Esophagus squamous epithelium (tissue), 5 donors: ENCODE measurements at places on chromosomes 1 and 21. TPM values are rescaled to one million over a fixed set of nuclear protein-coding genes. Genes with fewer than 3 reads are reported as not detected.

- H3K4me1 ChIP-seq: peaks cover 4% of the 10 kb centered on the region
- H3K27ac ChIP-seq: no peak overlapping the region
- H3K27me3 ChIP-seq: no peaks in the 10 kb centered on the region
- peaks cover 3% of the 10 kb centered on the region for H3K36me3 ChIP-seq
- H3K4me3 ChIP-seq: no peak overlapping the region
Observed at GRCh38 chr1:21705303-21705980, 36.3 kb upstream of the RAP1GAP start.

The VPS45 gene
- total RNA-seq: 31.7 TPM

DNA sequence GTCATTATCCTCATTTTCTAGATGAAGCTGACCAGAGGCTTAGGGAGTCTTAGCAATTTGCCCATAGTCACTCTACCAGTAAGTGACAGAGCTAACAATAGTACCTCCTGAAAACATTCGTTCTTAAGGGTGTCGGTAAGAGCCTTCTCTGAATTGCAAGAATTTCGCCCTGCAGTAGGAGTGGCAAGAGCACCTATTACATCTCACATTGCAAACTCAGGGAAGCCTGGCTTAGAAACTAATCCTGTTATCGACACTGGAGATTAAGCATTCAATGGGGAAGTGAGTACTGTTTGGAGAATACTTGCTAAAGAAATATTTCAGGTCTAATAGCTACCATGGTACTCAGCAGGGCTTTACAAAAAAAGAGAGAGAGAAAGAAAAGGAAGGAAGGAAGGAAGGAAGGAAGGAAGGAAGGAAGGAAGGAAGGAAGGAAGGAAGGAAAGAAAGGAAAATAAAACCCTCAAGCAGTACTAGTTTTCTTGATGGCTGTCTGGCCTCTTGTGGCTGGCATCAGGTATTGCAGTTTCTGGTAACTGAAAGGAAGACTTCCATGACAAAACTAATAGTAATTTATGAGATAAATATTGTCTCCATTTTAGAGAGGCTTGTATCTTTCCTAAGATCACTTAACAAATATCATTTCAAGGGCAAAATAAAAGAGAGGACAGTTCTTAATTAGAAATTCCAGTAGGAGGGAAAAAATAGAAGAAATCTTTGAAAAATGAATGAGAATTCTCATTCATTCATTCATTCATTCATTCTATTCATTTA lies 10.4 kb downstream of the C1orf226 start:
- peaks cover 13% of the 10 kb centered on the region for H3K4me1 ChIP-seq
- H3K27me3 ChIP-seq: peaks cover 22% of the 10 kb centered on the region
- DNase-seq: no peak
- no peaks in the 10 kb centered on the region for H3K36me3 ChIP-seq

The KAZN gene
- total RNA-seq: 54.5 TPM

GRCh38 chr1:203765029-203765837 lies at the start of gene LAX1:
LAX1 (plus strand) TSS chr1:203765183; CDS start chr1:203765566, 383 bp downstream.
- no peaks in the 10 kb centered on the region for H3K27me3 ChIP-seq
- peaks cover 8% of the 10 kb centered on the region for H3K4me1 ChIP-seq
- H3K4me3 ChIP-seq: peak within 1 kb of the TSS; percentile 8
- no peak for DNase-seq

- H3K4me1 ChIP-seq: peaks cover 17% of the 10 kb centered on the region
- no peak overlapping the region for H3K4me3 ChIP-seq
- no peaks in the 10 kb centered on the region for H3K27me3 ChIP-seq
- H3K27ac ChIP-seq: no peak overlapping the region
Observed at GRCh38 chr1:228176461-228177182, 11.0 kb downstream of the IBA57 start.

- H3K36me3 ChIP-seq: no peaks in the 10 kb centered on the region
- DNase-seq: no peak
- no peaks in the 10 kb centered on the region for H3K27me3 ChIP-seq
- H3K4me3 ChIP-seq: no peak overlapping the region
- H3K27ac ChIP-seq: no peak overlapping the region
- H3K4me1 ChIP-seq: no peaks in the 10 kb centered on the region
Observed at GRCh38 chr21:38386967-38387366, 111.3 kb downstream of the ERG start.

GRCh38 chr1:205811660-205812059 lies 1.3 kb downstream of the SLC41A1 start:
- H3K36me3 ChIP-seq: peaks cover 18% of the 10 kb centered on the region
- no peaks in the 10 kb centered on the region for H3K27me3 ChIP-seq
- H3K27ac ChIP-seq: no peak overlapping the region
- peak overlapping the region; percentile 94 for H3K4me3 ChIP-seq
- H3K4me1 ChIP-seq: peaks cover 26% of the 10 kb centered on the region

The NOTCH2NLA gene
- total RNA-seq: 44.2 TPM
